ENCODE measurements at places on chromosomes 4 and X. TPM values are rescaled to one million over a fixed set of nuclear protein-coding genes. Genes with fewer than 3 reads are reported as not detected.

DNA sequence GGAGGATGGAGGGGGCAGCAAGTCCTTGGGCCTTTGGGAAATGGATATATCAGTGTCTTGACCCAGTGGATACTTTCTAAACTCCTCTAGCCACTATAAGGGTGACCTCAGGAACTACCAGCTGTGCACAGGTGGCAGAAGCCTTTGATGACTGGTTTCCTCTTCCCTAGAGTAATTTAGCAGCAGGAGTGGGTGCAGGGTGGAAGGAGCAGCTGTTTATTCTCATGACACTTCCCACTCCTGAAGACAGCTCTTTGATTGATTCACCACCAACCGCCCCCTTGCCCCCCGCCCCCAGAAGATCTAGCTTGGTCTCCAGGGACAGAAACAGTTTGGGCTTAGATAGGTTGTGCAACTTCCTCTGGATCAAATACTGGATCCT is 63.0 kb downstream of the GPC3 start:
- no peak for DNase-seq

- DNase-seq, result no peak
Observed at GRCh38 chr4:16150716-16151115, 66.9 kb upstream of the PROM1 start.

F11 gene
- total RNA-seq, result 1.0 TPM

MSANTD1 gene
- 1.4 TPM for total RNA-seq

DNA sequence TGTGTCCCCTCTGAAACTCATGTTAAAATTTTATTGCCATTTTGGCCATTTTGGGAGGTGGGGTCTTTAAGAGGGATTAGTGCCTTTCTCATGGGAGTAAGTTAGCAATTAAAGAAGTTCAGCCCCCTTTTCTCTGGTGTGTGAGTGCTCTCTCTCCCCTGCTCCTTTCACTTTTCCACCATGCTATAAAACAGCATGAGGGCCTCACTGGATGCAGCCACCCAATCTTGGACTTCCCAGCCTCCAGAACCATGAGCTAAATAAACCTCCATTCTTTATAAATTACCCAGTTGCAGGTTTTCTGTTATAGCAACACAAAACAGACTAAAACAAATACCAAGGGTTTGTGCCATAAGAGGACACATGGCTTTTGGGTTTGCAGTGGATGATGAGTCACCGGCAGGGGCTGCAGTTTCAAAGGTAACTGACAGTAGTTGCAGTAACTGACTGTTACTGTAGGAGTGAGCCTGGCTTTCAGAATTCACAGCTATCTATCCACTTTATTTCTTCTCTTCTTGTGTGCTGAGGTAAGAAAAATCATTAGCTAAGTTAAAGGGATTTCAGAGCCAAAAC is 121.5 kb downstream of the PPEF1 start:
- DNase-seq, result no peak

SUPT20HL2 gene
- total RNA-seq, result not detected

- no peak for DNase-seq
Observed at GRCh38 chr4:125091541-125091940, 223.2 kb upstream of the FAT4 start.

- DNase-seq, result no peak
Observed at GRCh38 chrX:101195442-101196173, 24.0 kb upstream of the DRP2 start.

GRCh38 chr4:148515248-148515647 is 73.0 kb upstream of the NR3C2 start:
- DNase-seq, result no peak

- DNase-seq, result no peak
Observed at GRCh38 chr4:109560687-109561461, 828 bp downstream of the MCUB start.

GRCh38 chr4:83552924-83553323 is 17.0 kb downstream of the GPAT3 start:
- DNase-seq, result no peak

DNA sequence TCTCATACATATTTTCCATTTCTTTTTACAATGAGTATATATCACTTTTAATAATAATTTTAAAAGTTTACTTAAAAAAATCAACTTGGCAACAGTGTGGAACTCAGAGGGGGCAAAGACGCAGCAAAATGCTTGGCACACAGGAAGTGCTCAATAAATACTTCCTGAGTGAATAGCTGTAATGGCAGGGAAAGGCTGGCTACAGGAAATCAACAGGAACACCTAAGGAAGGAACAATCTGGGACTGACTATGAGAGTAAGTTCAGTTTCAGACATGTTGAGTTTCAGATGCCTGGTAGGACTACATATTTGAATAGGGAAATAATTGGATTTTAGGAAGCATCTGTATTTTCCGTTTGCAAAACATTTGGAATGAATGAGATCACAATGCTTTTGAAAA is 137.6 kb downstream of the SCLT1 start:
- no peak for DNase-seq

DNA sequence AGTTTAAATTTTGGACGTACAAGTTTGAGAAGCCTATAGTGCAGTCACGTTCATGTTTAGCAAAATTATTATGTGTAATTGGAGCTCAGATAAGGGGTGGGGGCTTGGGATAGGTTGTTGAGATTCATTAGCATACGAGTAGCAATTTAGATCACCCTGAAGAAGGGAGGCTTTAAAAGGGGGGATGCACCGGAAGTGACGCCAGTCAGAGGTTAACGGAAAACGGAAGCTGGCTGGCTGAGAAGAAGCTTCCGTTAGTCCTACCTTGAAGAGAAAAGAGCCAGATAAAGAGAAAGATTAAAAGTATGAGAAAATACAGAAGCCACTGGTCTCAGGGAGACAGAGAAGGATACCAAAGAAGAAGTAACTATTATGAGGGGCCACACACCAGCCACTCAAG is 1.1 kb upstream of the NXT2 start:
- DNase-seq, result no peak

DNA sequence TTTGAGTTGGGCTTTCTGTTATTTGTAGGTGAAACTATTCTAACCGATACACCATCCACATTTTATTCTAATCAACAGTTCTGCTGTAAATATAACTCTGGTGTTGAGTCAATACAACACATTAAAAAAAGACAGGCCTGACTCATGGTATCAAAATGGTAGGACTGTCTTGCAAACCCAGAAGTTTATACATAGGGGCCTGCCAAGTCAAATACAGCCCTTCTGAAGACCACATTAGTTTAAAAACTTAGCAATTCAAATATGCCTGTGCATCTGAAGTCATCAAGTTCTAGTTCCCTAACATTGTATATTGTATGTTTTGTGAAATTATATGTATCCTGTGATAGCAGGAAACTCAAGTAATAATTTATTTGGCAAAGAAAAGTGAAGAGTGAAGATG is 24.4 kb upstream of the PDE5A start:
- no peak for DNase-seq

Data from type B pancreatic cell (in vitro differentiated cells).